ENCODE measurements at places on chromosomes 12 and 14. TPM values are rescaled to one million over a fixed set of nuclear protein-coding genes. Genes with fewer than 3 reads are reported as not detected.

KRT81 gene
- polyA plus RNA-seq: not detected

POTEM gene
- polyA plus RNA-seq: not detected

DNA sequence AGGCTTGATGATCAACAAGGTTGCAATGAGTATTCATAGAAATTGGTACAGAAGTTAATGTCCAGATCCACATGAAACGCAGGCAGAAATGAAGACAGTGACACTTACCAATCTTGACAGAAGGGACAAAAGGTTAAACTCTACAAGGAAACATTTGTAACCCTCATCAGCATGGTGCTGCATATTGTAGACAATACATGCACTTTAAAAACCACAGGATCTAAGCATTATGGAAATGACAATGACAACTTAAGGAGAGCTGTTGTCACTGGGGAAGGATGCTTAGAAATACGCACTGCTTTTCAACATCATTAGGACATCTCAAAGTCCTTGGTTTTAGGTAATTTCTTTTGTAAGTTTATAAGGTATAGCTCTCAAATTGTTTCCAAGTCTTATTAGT, 130.6 kb downstream of the ATP23 start:
- DNase-seq: no peak

- DNase-seq: no peak
These were observed 763.0 kb downstream of the NRXN3 start for GRCh38 chr14:78933166-78933565.

DNA sequence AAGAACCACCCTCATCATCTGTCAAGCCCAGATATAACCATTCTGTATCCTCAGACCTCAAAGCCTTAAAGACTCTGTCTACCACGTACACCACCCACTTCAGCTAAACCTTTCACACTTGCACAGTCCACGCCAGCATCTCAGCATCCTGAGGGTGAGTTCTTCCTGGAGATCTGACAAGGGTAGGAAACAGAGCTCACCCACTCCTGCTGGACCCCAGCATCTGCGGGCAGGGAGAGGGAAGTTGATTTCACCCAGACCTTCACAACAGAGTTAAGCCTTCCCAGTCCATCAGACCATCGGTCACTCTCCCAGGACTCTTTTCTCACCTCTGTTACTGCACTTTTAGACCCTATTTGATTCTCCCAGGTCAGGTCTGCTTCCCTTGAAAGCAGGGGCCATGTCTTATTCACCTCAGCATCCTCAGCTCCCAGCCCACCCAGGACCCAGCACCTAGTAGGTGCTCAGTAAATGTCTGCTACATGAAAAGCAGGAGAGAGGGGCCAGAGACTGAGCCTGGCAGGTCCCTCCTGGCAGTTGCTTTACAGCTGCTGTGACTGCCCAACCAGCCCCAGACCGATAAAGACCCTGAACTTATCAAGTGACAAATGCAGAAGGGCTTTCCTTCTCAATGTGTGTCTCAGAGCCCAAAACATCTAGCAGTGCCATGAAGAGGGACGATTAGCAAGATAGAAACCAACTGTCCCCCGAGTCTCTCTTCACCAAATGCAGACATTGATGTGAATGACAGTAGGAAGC, 34.1 kb downstream of the ANO2 start:
- DNase-seq: no peak

GRCh38 chr12:82009524-82009923, 250.4 kb upstream of the PPFIA2 start:
- DNase-seq: no peak

GRCh38 chr12:15601210-15601800, 187.9 kb downstream of the EPS8 start:
- no peak for DNase-seq

DNA sequence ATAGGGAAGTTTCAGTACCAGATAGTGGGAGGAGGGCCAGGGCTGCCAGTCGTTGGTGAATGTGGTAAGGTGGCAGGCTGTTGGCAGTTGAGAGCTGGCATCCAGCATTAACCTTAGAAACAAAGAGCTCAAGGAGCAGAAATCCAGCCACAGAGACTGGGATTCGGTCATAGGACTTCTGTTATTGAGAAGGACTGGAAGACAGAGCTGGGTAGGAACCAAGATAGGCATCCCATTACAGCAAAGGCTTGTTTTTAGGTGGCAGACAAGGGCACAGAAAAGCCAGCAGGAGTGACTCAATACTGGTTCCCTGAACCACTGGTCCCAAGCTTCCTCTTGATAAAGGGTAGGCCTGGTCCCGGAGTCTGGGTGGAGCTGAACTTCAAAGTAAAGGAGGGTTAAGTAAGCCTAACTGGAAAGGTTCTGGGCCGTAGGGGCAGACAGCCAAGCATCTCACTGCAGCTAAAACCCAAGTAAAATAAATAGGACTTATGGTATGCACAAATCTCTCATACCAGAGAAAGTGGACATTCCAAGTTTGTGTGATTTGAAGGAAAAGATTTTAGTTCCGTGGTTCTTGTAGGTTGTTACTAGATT, 147.9 kb downstream of the ETV6 start:
- DNase-seq: no peak

DNA sequence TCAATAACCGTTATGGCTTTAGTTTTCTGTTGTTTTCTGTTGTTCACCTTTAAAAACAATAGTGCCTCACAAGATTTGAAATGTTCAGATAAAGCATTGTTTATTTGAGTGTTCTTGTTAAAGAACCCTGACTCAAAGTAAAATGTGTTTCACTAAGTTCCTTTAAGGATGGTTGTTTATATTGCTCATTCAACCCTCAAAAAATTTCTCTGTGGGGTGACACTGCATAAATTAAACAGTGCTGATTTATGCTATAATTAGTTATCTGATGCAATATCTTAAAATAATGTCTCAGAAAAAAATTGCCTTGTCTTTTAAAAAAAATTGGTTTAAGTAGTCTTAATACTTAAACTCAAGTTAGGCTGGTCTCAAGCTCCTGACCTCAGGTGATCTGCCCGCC, 775.1 kb downstream of the FLRT2 start:
- no peak for DNase-seq

- no peak for DNase-seq
These were observed 5.1 kb upstream of the LEMD3 start for GRCh38 chr12:65164244-65164643.

- no peak for DNase-seq
These were observed 250.6 kb downstream of the KSR2 start for GRCh38 chr12:117718141-117718540.

- DNase-seq: no peak
These were observed 2.3 kb downstream of the CDKN1B start for GRCh38 chr12:12719496-12719895.

DNA sequence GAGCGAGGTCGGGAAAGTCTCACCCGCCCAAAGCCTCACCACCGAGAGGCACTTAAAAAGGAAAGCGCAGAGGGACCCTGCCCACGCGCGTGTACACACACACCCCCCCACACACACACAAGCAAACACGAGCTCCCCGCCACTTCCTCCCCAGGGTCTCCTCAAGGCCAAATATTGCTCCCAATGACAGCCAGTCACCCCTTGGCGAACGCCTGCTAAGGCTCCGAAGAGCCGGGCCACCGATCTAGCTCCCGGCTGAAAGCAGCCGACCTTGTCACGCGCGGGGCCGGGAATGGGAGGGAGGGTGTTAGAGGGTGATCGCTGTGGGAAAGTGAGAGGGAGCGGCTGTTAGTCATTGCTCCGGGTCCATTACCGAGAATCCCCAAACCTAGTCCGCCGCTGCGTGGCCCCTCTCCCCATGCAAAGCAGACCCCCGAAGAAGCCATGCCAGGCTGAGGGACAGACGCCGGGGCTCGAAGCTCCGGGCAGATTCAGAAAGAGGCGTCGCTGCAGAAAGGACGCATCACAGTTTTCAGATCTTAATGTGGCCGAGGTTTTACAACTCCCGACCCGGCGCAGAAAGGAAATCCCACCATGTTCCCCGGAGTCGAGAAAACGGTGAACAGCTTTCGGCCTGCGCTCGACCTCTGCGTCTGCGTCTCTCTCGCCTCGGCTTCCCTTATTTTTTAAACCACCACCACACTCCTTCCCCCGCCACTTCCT, 2.6 kb downstream of the BMP4 start:
- no peak for DNase-seq

GRCh38 chr12:56256326-56256960, 1.7 kb downstream of the ANKRD52 start:
- no peak for DNase-seq
